GM12892 (cell line): ENCODE measurements at places on chromosomes 3 and 15.

GRCh38 chr3:31661993-31662670 is 129.4 kb downstream of the STT3B start:
- DNase-seq = no peak

DNA sequence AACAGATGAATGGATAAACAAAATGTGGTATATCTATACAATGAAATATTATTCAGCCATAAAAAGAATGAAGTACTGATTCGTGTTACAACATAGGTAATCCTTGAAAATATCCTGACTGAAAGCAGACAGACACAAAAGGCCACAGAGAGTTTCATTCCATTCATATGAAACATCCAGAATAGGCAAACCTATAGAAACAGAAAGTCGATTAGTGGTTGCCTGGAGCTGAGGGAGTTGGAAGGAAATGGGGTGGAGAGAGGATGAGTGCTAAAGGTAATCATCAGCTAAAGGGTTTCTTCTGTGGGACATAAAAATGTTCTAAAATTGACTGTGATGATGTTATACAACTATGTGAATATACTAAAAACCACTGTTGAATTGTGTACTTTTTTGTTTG is 22.9 kb downstream of the FOXP1 start:
- no peak for DNase-seq

DNA sequence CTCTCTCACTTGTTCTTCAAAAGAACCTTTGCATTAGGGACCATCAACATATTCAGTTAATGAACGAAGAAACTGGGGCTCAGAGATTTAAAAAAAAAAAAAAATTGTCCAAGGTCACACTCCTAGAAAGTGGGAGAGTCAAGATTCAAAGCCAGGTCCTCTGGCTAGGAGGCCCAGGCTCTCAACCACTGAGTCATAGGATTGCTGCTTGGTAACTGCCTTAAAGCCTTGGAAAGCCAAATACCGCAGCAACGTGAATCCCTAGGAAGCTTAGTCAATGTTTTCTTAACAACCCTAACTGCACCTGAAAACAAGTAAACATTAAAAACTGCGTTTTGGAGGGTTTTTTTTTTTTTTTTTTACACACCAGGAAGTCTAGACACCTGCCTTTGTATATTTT is 156.8 kb downstream of the WNT5A start:
- DNase-seq = no peak

DNA sequence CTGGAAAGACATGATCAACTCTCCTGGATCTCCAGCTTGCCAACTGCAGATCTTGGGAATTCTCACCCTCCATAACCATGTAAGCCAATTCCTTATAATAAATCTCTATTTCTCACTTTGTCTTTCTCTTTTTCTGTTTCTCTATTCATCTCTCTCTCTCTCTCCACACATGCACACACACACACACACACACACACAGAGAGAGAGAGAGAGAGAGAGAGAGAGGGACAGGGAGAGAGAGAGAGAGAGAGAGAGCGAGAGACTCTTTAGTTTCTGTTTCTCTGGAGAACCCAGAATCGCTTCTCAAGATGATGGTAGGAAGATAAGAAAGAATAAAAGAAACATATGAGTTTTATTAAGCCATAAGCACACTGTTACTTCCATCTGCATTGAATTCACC is 111.9 kb downstream of the BCHE start:
- no peak for DNase-seq

DNA sequence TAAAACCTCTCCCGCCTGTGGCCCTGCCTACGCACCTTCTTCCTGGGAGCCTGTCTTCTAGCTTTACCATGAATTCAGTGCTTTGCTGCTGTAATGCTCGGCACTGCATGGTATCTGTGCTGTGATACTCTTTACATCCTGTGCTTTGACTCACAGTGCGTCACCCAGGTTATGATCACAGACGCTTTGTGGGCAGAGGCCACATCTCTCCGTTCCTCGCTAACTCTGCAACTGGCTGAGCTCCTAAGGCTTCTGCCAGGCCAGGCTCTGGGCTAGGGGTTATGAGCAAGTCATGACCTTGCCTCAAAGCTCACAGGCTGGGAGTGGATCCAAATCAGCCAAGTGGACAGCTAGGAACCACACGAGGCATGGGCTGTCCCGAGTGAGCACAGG is 23.2 kb downstream of the SPTBN5 start:
- no peak for DNase-seq

- DNase-seq = no peak
Observed at GRCh38 chr3:179865861-179866505, 170.8 kb downstream of the PEX5L start.

GRCh38 chr15:77440378-77440999 is 19.8 kb downstream of the HMG20A start:
- no peak for DNase-seq

GRCh38 chr15:84975871-84976351 is 5.7 kb upstream of the PDE8A start:
- DNase-seq = no peak

GRCh38 chr3:61657689-61658088 is 96.3 kb downstream of the PTPRG start:
- DNase-seq = no peak

GRCh38 chr15:81744364-81744763 is 301.5 kb downstream of the MEX3B start:
- no peak for DNase-seq

DNA sequence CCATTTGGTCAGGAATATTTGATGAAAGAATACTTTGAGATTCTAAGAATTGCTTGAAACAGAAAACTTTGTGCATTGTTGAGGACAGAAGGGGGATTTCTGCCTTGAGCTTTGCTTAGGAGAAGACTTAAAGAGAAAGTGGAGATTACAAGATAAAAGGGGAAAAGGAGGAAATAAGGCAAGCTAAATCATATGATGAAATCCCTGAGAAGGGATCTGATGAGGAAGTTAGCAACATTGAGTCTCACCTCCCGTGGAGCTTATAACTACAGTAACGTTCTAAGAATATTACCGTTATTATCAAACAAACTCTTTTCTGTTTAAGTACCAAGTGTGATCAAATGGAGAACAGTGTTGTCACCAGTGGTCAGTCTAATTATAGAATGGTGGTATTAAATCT is 414.7 kb upstream of the NAALADL2 start:
- DNase-seq = no peak

DNA sequence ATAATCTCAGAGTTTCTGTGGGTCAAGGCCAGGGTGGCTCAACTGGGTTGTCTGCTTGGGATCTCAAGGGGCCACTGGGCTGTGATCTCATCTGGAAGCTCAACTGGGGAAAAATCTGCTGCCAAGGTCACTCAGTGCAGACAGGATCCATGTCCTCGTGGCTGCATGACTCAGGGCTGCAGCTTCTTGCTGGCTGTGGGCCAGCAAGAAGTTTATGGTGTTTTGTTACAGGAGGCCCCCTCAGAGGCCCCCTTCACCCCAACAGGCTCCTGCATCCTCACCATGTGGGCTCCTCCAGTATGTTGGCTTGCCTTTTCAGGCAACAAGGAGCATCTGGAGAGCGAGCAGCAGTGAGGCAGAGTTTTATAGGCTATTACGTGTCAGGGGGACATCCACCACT is 14.6 kb downstream of the OCA2 start:
- no peak for DNase-seq

- DNase-seq = no peak
Observed at GRCh38 chr3:15148614-15149013, 49.7 kb upstream of the RBSN start.
